ENCODE measurements at places on chromosomes 3 and 15.

DNA sequence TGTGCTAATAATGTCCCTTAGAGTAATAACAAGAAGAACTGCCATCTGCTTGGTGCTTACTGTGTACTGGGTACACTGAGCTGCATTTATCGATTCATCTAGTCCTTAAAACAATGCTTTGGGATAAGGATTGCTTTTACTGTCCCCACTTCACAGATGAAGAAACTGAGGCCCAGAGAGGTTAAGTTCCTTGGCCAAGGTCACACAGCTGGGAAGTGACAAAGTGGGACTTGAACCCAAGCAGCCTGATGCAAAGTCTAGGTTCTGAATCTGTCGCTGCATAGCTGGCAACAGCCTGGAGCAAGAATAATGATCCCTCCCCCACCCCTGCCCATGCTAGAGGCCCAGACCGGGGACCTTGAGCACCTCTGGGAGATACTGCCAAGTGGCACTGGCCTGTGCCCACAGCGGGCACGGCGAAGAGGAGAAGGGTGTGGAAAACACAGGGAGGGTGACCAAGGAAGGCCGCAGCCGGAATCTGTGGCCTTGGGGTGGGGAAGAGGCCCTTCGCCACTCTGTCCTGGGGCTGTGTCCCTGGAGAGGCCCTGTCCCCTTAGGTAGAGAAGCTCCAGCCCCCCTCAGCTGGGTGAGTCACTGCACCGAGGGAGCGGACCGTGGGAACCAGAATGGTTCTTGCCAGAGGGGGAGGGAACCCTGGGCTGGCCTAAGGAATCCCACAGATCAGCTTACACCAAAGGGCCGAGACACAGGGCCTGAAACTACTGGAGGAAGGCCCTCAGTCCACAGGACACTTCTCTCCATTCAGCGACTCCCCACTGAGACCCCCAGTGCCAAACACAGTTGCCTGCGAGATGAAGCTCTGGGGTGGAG is 3.5 kb downstream of the PLXND1 start:
- DNase-seq: peak; percentile 56

- DNase-seq: no peak
These were observed 4.0 kb downstream of the TNK2 start for GRCh38 chr3:195904368-195904767.

DNA sequence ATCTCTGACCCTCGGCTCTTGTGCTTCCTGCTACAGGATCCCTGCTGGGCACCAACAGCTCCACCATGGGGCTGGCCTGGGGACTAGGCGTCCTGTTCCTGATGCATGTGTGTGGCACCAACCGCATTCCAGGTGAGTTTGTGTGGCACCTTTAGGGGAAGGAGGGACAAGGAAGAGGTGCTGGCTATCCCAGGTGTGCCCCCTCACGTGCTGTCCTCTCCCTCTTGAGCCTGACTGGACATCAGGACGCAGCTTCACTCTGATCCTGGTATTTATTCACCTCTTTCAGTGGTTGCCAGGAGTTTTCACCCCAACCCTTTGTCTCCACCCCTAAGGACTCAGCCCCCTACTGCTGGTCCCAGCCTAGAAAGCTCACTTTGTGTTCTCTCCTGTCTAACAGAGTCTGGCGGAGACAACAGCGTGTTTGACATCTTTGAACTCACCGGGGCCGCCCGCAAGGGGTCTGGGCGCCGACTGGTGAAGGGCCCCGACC is 960 bp downstream of the THBS1 start:
- peak; percentile 82 for DNase-seq

DNA sequence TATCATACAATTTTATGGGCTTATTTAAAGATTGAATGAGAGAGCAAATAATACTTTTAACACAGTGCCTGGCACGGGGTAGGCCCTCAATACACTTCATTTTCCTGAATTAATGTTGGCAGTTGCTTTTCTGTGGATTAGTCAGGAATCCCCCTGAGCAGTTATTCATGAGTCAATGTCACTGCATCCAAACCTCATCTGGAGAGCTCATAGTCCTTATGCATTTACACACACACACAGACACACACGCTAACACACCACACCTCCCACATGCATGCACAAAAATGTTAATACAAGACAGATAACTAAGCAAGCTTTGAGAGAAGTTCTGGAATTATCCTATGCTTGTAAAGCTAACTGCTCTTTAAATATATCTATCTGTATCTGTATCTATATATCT is 34.0 kb upstream of the TNFAIP8L3 start:
- DNase-seq: no peak

DNA sequence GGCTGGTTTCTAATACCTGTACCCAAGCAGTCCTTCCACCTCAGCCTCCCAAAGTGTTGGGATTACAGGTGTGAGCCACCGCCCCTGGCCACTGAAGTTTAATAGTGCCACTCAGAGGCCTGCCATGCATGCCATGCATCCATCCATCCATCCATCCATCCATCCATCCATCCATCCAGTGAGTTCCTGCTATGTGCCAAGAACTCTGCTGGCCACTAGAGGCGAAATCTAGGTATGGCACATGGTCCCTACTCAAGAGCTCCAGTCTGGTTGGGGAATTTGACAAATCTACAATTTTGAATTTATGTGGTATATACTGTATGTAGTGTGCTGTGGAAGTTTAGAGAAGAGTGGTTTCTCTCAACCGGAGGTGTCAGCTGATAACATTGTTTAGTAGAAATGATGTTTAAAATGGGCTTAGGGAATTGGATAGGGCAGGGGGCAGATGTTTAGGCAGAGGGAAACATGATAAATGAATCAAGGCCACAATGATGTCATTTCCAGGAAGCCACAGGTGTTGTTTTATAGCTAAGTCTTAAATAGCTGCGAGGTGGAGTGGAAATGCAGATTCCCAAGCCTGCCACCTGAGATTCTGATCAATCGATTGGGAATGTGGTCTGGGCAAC is 384.4 kb upstream of the C2CD4B start:
- peak; percentile 40 for DNase-seq

DNA sequence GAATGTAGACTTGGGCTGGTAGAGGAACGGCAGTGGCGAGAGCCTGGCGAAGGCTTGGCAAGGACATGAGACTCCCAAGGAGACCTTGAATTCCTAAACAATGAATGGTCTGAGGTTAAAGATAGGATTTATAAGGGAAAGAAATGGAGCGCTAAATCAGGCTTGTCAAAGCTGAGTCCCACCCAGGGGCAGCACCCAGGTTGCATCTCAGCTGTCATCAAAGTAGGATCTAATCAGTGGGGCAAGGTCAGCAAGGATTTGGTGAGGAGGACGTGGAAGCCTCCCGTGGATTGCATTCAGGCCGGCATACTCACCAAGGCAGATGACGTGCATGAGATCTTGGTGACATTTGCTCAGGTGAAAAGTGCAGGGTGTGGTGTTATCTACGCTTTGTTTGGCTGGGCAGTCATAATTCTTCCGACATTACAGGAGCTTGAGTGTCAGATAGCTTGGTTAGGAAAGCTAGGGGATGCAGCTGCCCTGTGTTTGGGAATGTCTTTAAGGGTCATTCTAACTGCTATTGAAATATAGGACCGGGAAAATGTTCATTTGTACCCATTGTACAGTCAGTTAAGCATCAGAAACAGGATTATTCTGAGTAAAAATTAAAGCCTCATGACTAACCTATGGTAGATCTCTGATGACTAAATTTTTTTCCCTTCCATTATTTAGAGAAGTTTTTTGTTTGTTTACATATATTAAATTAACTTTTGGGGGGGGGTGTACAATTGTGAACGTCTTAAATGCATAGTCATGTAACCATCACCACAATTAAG is 99.4 kb upstream of the TSC22D2 start:
- peak; percentile 57 for DNase-seq

GRCh38 chr15:59686389-59686788 is 2.7 kb downstream of the BNIP2 start:
- DNase-seq: peak; percentile 24

- DNase-seq: no peak
These were observed 156.9 kb upstream of the AGTR1 start for GRCh38 chr3:148540851-148541250.

GRCh38 chr15:57472861-57473260 is 96.6 kb downstream of the CGNL1 start:
- no peak for DNase-seq

Measured in transverse colon (tissue), 4 donors.